ENCODE measurements at places on chromosomes 11 and 22. TPM values are rescaled to one million over a fixed set of nuclear protein-coding genes. Genes with fewer than 3 reads are reported as not detected.

The PAMR1 gene
- total RNA-seq = 0.66 TPM

- peaks cover 7% of the 10 kb centered on the region for H3K27me3 ChIP-seq
- H3K36me3 ChIP-seq = peaks cover 2% of the 10 kb centered on the region
Observed at GRCh38 chr11:134656861-134657540, 245.0 kb upstream of the B3GAT1 start.

DNA sequence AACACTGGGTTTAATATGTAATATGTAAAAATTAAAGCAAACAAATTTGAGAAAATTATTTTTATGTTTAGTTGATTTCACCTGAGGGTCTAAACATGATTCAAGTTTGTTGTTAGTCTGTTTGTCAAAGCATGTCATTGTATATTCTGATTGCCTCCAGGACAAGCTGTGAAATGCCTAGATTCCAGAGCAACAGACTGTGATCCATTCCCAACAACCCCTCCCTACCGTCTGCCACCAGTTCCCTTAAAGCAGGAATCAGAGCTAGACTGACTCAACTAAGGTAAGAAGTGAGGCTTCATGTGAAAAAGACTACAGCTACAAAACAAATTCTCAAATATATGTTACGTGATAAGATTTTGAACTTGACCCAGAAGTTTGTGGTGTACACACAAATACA is 304.2 kb downstream of the RAB38 start:
- H3K36me3 ChIP-seq = no peaks in the 10 kb centered on the region
- H3K27ac ChIP-seq = no peak overlapping the region
- DNase-seq = no peak
- no peaks in the 10 kb centered on the region for H3K27me3 ChIP-seq
- no peaks in the 10 kb centered on the region for H3K4me1 ChIP-seq
- H3K4me3 ChIP-seq = no peak overlapping the region

DNA sequence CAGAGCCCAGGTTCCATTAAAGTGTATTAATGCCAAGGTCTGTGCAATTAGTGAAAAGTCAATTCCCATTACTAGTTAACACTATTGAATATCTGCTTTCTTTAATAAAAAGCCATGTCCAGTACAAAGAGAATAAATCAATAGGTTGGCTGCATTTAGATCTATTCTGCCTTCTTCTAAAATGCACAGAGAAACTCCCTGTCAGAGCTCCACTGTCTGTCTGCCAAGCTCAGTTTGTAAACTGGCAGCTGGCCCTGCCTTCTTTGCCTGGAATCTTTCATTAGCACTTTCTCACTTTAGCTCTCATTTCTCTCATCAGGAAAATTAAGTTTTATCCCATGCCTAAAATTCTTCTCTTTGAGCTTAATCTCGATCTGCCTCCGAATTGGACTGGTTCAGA is 35.6 kb downstream of the ARL14EP start:
- DNase-seq = no peak
- H3K36me3 ChIP-seq = peaks cover 2% of the 10 kb centered on the region

DNA sequence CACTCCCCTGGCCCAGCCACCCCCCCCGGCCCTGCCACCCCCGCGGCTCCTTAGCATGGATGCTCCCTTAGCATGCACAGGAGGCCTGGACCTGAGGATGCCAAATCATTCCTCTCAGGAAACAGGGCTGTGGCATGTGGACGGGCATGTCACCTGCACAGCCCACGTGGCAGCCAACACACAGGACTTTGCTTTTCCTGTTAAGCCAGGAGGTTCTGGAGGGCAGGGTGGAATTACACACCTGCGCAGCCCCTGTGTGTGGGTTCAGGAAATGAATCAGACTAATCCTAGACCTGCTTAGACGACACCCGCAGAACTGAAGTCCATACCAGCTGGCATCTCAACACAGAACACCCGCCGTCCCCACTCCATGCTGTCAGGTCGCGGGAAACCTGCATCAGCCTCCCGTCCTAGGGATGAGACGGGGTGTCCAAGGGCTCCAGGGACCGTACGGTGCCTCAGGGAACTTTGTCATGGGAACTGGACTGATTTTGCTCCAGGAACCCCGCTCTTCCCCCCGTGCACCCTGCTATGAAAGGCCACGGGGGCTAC is 10.2 kb downstream of the CERK start:
- H3K27ac ChIP-seq = no peak overlapping the region
- H3K27me3 ChIP-seq = no peaks in the 10 kb centered on the region
- no peaks in the 10 kb centered on the region for H3K36me3 ChIP-seq
- no peak overlapping the region for H3K4me3 ChIP-seq
- DNase-seq = no peak

The NXPE4 gene
- total RNA-seq = not detected

- no peaks in the 10 kb centered on the region for H3K27me3 ChIP-seq
- no peak overlapping the region for H3K27ac ChIP-seq
- no peak for DNase-seq
- H3K4me1 ChIP-seq = peaks cover 43% of the 10 kb centered on the region
Observed at GRCh38 chr11:73981051-73981805, 1.4 kb downstream of the UCP2 start.

The MEN1 gene
- total RNA-seq = 57.9 TPM

The DGCR6 gene
- total RNA-seq = 4.9 TPM

The CTTN gene
- 147 TPM for total RNA-seq

GRCh38 chr22:23527971-23528740 is 51.9 kb downstream of the IGLL1 start:
- H3K36me3 ChIP-seq = no peaks in the 10 kb centered on the region
- no peak for DNase-seq
- no peaks in the 10 kb centered on the region for H3K27me3 ChIP-seq
- H3K4me1 ChIP-seq = peaks cover 39% of the 10 kb centered on the region

- no peak overlapping the region for H3K4me3 ChIP-seq
- H3K4me1 ChIP-seq = no peaks in the 10 kb centered on the region
- DNase-seq = no peak
- no peaks in the 10 kb centered on the region for H3K27me3 ChIP-seq
- H3K27ac ChIP-seq = no peak overlapping the region
Observed at GRCh38 chr11:68941324-68942094, 37.8 kb downstream of the IGHMBP2 start.

- H3K4me3 ChIP-seq = no peak overlapping the region
- no peaks in the 10 kb centered on the region for H3K4me1 ChIP-seq
- H3K27ac ChIP-seq = peak overlapping the region; percentile 27
- H3K36me3 ChIP-seq = no peaks in the 10 kb centered on the region
- DNase-seq = no peak
Observed at GRCh38 chr22:43126501-43127165, 16.1 kb downstream of the BIK start.

DNA sequence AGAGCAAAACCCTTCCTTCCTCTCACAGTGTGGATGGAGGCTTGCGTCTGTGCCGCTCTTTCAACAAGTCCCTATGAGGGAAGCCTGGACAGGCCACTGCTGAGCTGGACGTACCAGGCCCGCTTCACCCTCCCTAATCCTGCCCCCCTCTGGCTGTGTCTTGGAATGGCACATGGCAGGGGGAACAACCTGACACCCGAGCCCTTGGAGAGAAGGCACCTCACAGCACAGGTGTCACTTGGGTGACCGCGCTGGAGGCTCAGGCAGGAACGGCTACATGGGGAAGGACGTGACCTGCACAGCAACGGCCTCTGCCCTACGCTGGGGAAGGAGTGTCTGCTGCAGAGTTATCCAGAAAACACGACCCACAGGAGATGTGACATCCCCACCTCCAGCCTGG is 11.0 kb downstream of the CARS1 start:
- peaks cover 12% of the 10 kb centered on the region for H3K4me1 ChIP-seq
- H3K27me3 ChIP-seq = no peaks in the 10 kb centered on the region
- no peak overlapping the region for H3K4me3 ChIP-seq
- H3K27ac ChIP-seq = no peak overlapping the region

The TMEM109 gene
- 64.4 TPM for total RNA-seq

- no peak overlapping the region for H3K4me3 ChIP-seq
- no peak overlapping the region for H3K27ac ChIP-seq
- peaks cover 24% of the 10 kb centered on the region for H3K36me3 ChIP-seq
- no peak for DNase-seq
Observed at GRCh38 chr11:28366549-28367346, 258.6 kb downstream of the METTL15 start.

DNA sequence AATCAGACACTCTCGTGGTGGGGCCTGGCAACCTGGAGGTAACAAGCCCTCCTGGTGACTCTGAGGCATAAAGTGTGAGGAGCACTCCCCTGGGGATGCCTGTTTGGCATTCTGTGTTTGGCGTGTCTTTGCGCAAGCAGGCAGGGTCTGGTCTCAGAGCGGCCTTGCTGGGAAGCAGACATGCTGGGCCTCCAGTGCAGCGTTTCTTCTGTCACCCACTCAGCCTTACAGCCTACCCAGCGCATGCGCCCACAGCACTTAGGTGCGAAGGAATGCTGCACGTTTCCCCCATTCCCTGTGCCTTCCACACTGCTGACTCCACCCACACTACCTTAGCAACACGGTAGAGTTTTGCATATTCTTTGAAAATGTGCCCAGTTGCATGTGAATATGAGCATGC is 7.4 kb upstream of the CXCR5 start:
- H3K4me1 ChIP-seq = no peaks in the 10 kb centered on the region
- DNase-seq = no peak
- no peaks in the 10 kb centered on the region for H3K36me3 ChIP-seq
- H3K27me3 ChIP-seq = no peaks in the 10 kb centered on the region

The POU2AF3 gene
- 0.32 TPM for total RNA-seq

- H3K4me1 ChIP-seq = peaks cover 13% of the 10 kb centered on the region
- H3K27ac ChIP-seq = no peak overlapping the region
- H3K36me3 ChIP-seq = no peaks in the 10 kb centered on the region
- no peaks in the 10 kb centered on the region for H3K27me3 ChIP-seq
Observed at GRCh38 chr11:41222236-41222635, 237.2 kb downstream of the LRRC4C start.

The MTFP1 gene
- 37.4 TPM for total RNA-seq

DNA sequence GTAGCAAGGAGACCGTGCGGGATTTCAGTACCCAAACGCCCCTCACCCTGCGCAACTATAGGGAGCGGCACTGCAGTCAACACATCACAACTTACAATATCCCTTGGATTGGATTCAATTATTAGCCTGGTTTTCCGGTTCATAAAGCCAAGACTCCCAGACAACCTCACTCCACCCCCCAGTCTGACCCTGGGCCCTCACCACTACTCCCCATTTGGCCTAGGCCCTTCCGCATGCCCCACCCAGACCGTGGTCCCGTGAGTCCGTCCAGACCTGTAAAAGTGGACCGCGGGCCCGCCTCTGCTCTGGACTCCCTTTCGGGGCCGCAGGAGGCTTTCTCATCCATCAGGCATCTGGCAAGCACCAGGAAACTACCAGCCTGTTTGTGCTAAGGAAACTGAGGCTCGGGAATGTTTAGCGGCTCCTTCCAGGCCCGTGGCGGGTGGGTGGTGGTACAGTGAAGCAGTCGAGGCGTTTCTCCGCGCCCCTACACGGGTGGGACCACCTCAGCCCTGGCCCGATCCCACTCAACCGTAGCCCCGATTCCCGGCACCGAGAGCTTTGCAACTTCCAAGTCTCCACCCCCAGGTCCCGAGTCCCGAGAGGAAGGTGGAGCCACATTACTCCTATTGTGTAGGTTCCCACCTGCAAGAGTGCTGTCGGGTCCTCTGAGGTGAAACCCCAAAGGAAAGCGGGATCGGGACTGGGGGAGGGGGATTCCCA is 679 bp upstream of the DPP3 start:
- peak overlapping the region; percentile 96 for H3K4me3 ChIP-seq
- no peak for DNase-seq
- H3K27ac ChIP-seq = peak overlapping the region; percentile 89
- H3K27me3 ChIP-seq = no peaks in the 10 kb centered on the region
- peaks cover 29% of the 10 kb centered on the region for H3K4me1 ChIP-seq
- no peaks in the 10 kb centered on the region for H3K36me3 ChIP-seq

All from neural crest cell (in vitro differentiated cells).